ENCODE measurements at places on chromosomes 6 and 20.

DNA sequence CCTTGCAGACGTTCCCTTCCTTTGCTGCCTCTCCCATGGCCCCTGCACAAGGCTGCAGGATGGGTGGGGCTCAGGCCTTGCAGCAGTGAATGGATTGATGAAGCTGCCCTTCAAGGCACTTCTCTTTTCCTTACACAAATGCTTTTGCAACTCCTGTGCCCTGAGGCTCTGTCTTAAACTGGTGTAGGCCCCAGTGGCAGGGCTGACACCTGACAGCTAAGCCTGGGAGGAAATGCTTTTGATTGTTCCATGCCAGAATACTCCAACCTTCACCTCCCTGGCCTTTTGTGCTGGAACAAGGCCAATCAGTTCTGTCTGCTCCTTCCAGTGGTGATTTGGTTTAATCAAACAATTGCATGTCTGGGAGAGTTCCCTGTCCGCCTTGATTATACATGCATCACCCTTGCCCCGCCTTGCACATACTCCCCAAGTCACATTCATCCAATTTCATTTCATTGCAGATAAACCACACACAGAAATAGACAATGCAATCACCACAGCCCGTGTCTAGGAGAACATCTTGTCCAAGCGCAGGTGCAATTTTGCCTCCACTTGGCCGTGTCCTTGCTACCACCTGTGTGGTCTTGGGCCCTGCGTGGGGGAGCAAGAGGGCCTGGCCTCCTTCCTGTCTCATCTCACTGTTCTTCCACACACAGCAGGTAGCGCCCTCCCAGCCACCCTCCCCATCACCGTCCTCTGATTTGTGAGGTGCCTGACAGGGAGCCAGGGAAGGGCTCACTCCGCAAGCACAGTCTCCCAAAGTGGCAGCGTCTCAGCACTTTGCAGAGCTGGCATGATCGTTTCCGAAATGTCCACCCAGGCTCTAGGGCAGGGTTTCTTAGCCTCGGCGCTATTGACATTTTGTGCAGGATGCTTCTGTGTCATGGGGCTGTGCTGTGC, 120.4 kb downstream of the CDH26 start:
- DNase-seq: no peak

GRCh38 chr6:26097268-26097875, 10.1 kb downstream of the HFE start:
- peak; percentile 39 for DNase-seq

GRCh38 chr6:133894795-133895358, 6.0 kb downstream of the TCF21 start:
- DNase-seq: no peak

DNA sequence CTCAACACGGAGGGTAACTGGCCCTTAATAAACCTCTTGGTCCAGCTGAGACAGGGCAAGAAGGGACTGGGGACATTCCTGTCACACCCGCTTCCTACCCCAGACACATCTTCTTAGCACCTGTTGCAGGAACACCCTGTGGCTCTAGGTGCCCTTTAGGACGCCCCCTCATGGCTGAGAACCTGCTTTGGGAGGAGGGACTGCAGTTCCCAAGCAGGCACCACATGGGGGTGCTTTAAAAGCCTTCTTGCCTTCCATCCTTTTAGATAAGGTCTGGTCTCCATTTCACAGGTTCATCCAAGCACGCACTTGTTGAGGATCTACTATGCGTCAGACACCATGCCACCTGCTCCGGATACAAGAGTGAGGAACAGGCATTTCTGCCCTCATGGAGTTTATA, 26.6 kb downstream of the NSFL1C start:
- DNase-seq: no peak

- no peak for DNase-seq
Observed at GRCh38 chr6:16766043-16766536, 4.8 kb upstream of the ATXN1 start.

DNA sequence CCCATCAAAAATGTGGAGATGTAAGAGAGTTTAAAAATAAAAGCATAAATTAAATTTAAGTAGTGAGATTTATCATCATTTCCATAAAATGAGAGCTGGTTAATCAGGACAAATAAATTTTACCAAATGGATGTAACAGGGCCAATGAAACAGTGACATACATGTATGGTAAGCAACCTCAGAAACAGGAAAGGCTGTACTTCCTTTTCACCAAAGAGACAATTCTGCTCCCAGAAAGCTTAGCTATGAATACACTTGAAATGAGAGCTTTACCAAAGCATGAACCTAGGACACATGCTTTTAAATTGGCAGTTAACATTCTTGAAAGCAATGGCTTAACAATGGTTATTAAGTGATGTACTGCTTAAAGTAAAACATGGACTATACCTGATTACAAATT, 12.1 kb upstream of the UBE2J1 start:
- DNase-seq: no peak

DNA sequence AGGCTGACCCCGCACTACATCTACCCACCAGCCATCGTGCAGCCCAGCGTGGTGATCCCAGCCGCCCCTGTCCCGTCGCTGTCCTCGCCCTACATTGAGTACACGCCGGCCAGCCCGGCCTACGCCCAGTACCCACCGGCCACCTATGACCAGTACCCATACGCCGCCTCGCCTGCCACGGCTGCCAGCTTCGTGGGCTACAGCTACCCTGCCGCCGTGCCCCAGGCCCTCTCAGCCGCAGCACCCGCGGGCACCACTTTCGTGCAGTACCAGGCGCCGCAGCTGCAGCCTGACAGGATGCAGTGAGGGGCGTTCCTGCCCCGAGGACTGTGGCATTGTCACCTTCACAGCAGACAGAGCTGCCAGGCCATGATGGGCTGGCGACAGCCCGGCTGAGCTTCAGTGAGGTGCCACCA, 16.4 kb downstream of the RBM38 start:
- DNase-seq: no peak

All from activated naive CD4-positive, alpha-beta T cell (primary cell).